Stimulated activated CD4-positive, alpha-beta T cell treated with anti-CD3 and anti-CD28 coated beads, Interleukin-4, amount 100 ng/mL, for 24 hours (primary cell): ENCODE measurements at places on chromosomes 11 and 22.

DNA sequence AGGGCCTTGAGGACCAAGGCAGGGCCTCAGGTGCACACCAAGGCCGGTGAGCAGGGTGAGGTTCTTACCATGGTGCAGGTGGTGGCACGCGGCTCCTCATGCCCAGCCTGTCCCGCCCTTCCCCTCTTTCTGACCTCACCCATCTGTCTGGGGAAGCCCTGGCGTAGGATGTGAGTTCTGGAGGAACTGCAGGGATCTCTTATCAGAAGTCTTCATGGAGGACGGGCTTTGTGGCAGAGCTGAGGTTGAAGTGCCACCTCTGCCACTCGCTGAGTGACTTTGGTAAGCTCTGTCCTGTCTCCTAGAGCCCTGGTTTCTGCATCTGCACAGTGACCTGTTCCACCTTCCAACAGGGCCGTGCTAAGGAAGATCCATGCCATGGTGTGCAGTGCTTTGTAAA, 49.1 kb downstream of the LRRC32 start:
- DNase-seq: no peak

- no peak for DNase-seq
These were observed 1.9 kb upstream of the CTSF start for GRCh38 chr11:66570079-66570849.

DNA sequence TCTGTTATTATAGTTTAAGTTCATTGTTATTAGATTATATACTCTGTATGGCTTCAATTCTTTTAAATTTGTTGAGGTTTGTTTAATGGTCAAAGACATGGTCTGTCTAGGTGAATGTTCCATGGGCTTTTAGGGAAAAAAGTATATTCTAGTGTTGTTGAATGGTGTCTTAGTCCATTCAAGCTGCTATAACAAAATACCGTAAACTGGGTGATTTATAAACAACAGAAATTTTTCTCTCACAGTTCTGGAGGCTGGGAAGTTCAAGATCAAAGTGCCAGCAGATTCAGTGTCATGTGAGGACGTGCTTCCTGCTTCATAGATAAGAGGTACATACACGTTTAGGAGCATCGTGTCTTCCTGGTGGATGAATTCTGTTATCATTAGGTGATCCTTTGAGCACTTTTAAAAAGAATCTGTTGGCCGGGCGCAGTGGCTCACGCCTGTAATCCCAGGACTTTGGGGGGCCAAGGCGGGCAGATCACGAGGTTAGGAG, 26.2 kb downstream of the PPARA start:
- no peak for DNase-seq

GRCh38 chr22:42231929-42232328, 38.5 kb downstream of the TCF20 start:
- DNase-seq: no peak

DNA sequence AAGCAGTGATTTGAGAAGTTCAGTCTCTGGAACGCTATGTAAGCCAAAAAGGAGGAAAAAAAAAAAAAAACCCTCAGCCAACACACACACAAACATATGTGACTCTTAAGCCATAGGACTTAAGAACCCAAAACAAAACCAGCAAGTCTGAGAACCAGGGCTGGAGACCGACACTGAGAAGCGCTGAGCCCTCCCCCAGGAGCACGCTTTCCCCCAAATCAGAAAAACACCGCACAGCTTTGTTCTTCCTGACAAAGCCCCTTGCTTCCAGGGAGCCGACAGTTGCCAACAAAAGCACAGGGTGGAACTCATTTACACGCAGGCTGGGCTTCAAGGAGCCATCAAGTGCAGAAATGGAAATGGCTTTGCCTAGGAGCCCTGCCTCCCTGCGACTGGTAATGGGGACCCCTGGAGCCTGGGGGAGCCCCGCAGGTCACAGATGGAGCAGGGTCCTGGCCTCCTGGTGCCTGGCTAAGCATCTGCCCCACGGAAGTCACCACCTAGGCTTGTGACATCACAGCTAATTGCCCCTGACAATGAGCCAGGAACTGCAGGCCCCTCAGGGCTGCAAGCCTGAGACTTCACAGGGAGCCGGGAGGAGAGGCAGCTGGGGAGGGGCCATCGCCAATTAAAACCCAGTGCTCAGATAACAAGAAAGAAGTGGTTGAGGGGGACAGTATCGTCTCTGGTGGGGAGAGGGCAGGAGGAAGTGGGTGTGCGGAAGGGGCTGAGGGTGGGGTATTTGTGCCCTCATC, 66.9 kb downstream of the NFAM1 start:
- DNase-seq: no peak

GRCh38 chr11:77051511-77051910, 15.3 kb upstream of the CAPN5 start:
- no peak for DNase-seq

DNA sequence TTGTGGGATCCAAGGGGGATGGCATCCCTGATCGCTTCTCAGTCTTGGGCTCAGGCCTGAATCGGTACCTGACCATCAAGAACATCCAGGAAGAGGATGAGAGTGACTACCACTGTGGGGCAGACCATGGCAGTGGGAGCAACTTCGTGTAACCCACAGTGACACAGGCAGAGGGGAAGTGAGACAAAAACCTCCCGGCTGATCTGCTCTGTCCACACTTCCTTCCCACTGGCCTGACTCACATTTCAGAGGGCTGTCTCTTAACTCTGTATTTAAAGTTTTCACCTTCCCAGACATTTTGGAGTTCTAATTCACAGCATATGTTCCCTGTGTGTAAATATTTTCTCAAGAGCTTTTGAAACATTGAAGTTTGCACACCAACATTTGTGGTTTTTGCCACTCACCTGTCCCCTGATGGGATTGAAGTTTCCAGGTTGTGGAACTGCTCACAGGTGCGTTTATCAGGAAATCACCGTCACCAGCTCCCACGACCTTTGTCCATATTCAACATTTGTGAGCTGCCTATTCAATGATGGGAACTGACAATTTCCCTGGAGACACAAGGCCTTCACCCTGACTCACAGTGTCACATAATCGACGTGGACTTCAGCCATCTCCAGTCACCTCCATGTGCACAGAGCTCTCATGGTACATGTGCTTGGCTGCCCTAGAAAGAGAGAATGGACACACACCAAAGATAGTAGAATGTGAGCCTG, 99.2 kb downstream of the VPREB1 start:
- no peak for DNase-seq

- DNase-seq: no peak
These were observed 27.9 kb upstream of the MYEOV start for GRCh38 chr11:69265911-69266510.

GRCh38 chr11:4181782-4182721, 87.5 kb downstream of the RRM1 start:
- peak; percentile 14 for DNase-seq

- no peak for DNase-seq
These were observed 744.4 kb upstream of the ANO3 start for GRCh38 chr11:25587496-25587895.

- DNase-seq: no peak
These were observed 227.1 kb upstream of the CCDC179 start for GRCh38 chr11:23087407-23087806.

GRCh38 chr22:30969532-30970355, 679 bp downstream of the TUG1 start:
- peak; percentile 35 for DNase-seq

GRCh38 chr11:110185121-110185591, 92.0 kb downstream of the ZC3H12C start:
- no peak for DNase-seq

DNA sequence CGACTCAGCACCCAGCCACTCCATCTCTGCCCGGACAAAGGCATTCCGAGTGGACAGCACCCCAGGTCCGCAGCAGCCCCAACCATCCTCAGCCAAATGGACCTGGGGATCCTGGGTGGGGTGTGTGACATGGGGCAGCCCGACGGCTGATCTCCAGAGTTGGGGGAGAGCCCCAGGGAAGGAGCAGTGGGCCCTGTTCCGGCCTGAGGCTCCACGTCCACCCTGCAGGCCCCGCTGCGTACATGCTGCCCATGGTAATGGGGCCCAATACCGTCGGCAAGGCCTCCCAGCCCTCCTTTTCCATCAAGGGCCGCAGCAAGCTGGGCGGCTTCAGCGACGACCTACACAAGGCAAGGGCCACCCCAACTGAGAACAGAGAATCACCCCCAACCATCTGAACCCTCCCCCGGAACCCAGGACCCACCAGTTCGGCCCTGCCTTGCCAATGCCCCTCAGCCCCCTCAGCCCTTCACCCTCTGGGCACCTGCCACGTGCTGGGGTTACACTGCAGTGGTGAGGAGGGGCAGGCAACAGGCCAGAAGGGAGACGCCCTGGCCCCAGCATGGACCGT, 5.4 kb downstream of the SCGB1C1 start:
- no peak for DNase-seq

- DNase-seq: no peak
These were observed 100.6 kb downstream of the CD44 start for GRCh38 chr11:35239471-35240075.

GRCh38 chr11:102320679-102321078, 3.4 kb downstream of the BIRC3 start:
- no peak for DNase-seq

GRCh38 chr11:129283141-129283540, 91.0 kb upstream of the ARHGAP32 start:
- no peak for DNase-seq

GRCh38 chr22:38403812-38404211, 51.2 kb downstream of the KCNJ4 start:
- no peak for DNase-seq

- no peak for DNase-seq
These were observed 9.0 kb upstream of the TMEM121B start for GRCh38 chr22:17130199-17130598.

DNA sequence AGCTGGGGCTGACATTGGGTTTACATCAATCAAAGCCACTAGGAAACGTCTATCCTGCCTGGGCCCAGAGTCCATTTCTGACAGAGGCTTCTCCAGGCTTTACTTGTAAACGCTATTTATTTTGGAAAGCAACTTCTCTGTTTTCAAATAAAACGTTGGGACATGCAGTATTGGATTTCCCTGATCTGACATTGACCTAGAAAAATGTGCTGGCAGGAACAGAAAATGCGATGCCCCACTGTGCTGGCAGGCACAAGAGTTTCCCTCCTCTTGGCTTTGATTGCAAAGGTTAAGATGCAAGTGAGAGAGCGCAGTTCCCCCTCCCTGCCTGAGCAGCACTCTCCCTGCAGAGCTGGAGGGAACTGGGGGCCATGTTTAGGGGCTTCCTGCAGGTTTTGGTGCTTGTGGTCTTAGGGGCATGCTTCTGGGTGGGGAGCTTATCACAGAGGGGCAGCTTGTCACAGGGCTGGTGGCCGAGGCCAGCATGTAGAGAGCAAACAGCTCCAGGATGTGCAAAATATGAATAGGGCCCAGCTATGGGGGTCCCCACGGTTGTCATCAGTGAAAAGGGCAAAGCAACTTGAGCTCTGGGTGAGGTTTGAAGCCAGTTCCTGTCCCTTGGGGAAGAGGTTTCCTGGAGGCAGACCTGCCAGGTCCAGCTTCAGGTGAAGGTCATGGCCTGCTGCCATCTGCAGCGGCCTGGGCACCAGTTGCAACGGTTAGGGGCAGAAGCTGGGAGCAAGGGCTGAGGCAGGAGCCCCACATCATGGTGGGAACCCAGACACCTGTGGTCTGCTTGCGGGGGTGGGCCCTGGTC, 42.3 kb upstream of the DKK3 start:
- no peak for DNase-seq

- no peak for DNase-seq
These were observed 48.8 kb downstream of the LRFN4 start for GRCh38 chr11:66905631-66906030.
